H9 (cell line): ENCODE measurements at places on chromosomes 7 and 10. TPM values are rescaled to one million over a fixed set of nuclear protein-coding genes. Genes with fewer than 3 reads are reported as not detected.

DNA sequence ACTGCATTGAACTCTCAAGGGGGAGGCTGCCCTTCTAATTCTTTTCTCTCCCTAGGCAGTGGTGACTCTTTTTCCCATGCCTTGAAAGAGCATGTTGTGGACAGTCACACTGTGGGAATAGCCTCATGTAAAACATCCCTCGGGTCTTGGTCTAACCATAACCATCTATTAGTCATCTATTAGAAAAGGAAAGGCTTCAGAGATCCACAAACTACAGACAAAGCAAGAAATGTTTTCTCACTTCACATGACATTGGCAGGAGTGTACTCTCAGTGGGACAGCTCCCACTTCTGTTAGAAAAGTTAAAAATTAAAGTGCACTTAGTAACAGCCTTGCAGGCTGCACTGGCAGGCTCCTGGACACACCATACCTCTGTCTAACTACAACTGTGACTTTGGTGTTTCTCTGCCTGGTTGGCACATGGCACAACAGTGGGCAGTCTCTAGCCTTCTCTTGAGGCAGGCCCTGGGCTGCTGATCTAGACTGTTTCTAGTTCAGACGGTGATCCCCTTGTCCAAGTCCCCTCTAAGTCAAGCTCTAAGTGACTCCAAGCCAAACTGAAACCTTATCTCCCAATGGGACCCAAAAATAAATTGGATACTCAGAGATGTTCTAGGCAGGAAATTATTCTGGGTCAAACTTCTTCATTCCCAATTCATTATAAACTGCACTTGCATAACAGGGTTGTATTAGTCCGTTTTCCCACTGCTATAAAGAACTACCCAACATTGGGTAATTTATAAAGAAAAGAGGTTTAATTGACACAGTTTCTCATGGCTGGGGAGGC is 57.9 kb upstream of the ITGB1 start:
- H3K27ac ChIP-seq: no peak overlapping the region
- H3K4me3 ChIP-seq: no peak overlapping the region
- H3K27me3 ChIP-seq: no peaks in the 10 kb centered on the region
- no peaks in the 10 kb centered on the region; the same call in 1 of the 2 replicates for H3K4me1 ChIP-seq
- H3K36me3 ChIP-seq: peaks cover 1% of the 10 kb centered on the region; the same call in 1 of the 3 replicates
- no peak for DNase-seq

- no peak overlapping the region for H3K4me3 ChIP-seq
- H3K27me3 ChIP-seq: no peaks in the 10 kb centered on the region
- DNase-seq: no peak
- H3K27ac ChIP-seq: no peak overlapping the region
Observed at GRCh38 chr7:4066626-4067475, 615.2 kb upstream of the FOXK1 start.

GRCh38 chr7:12431886-12432556 is 28.4 kb upstream of the VWDE start:
- H3K4me3 ChIP-seq: no peak overlapping the region
- peaks cover 18% of the 10 kb centered on the region for H3K36me3 ChIP-seq
- H3K4me1 ChIP-seq: peaks cover 2% of the 10 kb centered on the region; the same call in 1 of the 2 replicates
- no peak overlapping the region for H3K27ac ChIP-seq
- DNase-seq: peak; percentile 71

DNA sequence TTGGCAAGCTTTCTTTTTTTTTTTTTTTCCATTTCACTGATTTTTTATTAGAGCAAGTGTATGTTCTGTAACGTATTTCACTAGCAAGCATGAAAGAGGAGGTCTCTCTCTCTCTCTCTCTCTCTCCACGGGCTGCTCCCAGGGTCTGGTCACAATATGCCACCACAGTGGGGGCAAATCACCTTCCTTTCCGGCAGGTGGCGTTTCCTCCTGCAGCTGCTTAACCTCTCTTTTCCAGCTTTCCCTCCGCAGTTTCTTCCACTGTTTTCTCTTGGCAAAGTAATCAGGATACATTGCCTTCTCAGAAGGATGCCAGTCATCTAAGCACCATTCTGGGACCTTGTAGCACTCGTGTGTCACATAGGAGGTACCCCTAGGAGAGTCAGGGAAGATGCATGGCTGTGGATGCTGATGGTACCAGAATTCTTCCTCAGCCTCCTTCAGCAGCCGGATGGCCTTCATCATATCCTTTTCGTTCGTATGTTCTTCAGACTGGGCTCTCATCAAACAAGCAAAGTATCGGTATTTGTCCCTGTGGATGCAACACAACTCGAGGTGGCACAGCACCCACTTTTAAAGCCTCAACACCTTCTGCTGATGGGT is 197.3 kb upstream of the PODXL start:
- H3K27ac ChIP-seq: no peak overlapping the region
- peaks cover 2% of the 10 kb centered on the region; the same call in 1 of the 2 replicates for H3K36me3 ChIP-seq
- peaks cover 2% of the 10 kb centered on the region; the same call in 1 of the 2 replicates for H3K4me1 ChIP-seq
- H3K4me3 ChIP-seq: no peak overlapping the region
- H3K27me3 ChIP-seq: no peaks in the 10 kb centered on the region

- DNase-seq: no peak
- H3K4me3 ChIP-seq: no peak overlapping the region
- peaks cover 8% of the 10 kb centered on the region; the same call in 1 of the 2 replicates for H3K4me1 ChIP-seq
Observed at GRCh38 chr10:104345941-104346340, 7.7 kb upstream of the ITPRIP start.

GRCh38 chr10:82056391-82056790 is 181.4 kb downstream of the NRG3 start:
- H3K36me3 ChIP-seq: no peaks in the 10 kb centered on the region
- DNase-seq: no peak
- H3K4me3 ChIP-seq: no peak overlapping the region
- no peak overlapping the region for H3K27ac ChIP-seq

DNA sequence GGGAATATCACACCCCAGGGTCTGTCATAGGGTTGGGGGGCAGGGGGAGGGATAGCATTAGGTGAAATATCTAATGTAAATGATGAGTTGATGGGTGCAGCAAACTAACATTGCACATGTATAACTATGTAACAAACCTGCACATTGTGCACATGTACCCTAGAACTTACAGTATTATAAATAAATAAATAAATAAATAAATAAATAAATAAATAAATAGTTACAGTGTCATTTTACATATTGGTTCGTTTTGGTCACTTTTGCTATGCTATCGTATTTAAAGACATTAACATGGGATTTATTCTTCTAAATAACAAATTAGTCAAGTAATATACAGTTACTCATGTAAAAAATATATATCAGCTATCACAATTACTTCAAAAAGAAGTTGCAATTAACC is 228.7 kb downstream of the HECW1 start:
- H3K36me3 ChIP-seq: no peaks in the 10 kb centered on the region
- no peak overlapping the region for H3K27ac ChIP-seq
- DNase-seq: no peak
- no peaks in the 10 kb centered on the region; the same call in 1 of the 2 replicates for H3K4me1 ChIP-seq
- no peaks in the 10 kb centered on the region for H3K27me3 ChIP-seq

- H3K27me3 ChIP-seq: no peaks in the 10 kb centered on the region
- H3K36me3 ChIP-seq: no peaks in the 10 kb centered on the region
Observed at GRCh38 chr7:137091396-137091795, 222.9 kb downstream of the CHRM2 start.

- no peaks in the 10 kb centered on the region for H3K36me3 ChIP-seq
- H3K27me3 ChIP-seq: no peaks in the 10 kb centered on the region
- H3K4me1 ChIP-seq: no peaks in the 10 kb centered on the region
- DNase-seq: no peak
- H3K4me3 ChIP-seq: no peak overlapping the region
Observed at GRCh38 chr7:124674451-124674850, 91.1 kb downstream of the GPR37 start.

- no peaks in the 10 kb centered on the region; the same call in 2 of the 3 replicates for H3K36me3 ChIP-seq
- no peak for DNase-seq
- no peak overlapping the region for H3K27ac ChIP-seq
- H3K27me3 ChIP-seq: no peaks in the 10 kb centered on the region
Observed at GRCh38 chr7:30968294-30968693, 4.5 kb downstream of the GHRHR start.

- no peak for DNase-seq
- H3K4me1 ChIP-seq: peaks cover 4% of the 10 kb centered on the region; the same call in 1 of the 2 replicates
- H3K4me3 ChIP-seq: no peak overlapping the region
- H3K27ac ChIP-seq: no peak overlapping the region
Observed at GRCh38 chr7:67912437-67912836, 915.8 kb downstream of the TYW1 start.

- DNase-seq: no peak
- H3K4me3 ChIP-seq: no peak overlapping the region
- no peaks in the 10 kb centered on the region for H3K36me3 ChIP-seq
- H3K4me1 ChIP-seq: no peaks in the 10 kb centered on the region
- no peaks in the 10 kb centered on the region for H3K27me3 ChIP-seq
Observed at GRCh38 chr10:114679552-114679951, 21.5 kb upstream of the ABLIM1 start.

GRCh38 chr7:19322002-19322401 is 176.8 kb upstream of the FERD3L start:
- no peak overlapping the region for H3K27ac ChIP-seq
- H3K36me3 ChIP-seq: no peaks in the 10 kb centered on the region

DNA sequence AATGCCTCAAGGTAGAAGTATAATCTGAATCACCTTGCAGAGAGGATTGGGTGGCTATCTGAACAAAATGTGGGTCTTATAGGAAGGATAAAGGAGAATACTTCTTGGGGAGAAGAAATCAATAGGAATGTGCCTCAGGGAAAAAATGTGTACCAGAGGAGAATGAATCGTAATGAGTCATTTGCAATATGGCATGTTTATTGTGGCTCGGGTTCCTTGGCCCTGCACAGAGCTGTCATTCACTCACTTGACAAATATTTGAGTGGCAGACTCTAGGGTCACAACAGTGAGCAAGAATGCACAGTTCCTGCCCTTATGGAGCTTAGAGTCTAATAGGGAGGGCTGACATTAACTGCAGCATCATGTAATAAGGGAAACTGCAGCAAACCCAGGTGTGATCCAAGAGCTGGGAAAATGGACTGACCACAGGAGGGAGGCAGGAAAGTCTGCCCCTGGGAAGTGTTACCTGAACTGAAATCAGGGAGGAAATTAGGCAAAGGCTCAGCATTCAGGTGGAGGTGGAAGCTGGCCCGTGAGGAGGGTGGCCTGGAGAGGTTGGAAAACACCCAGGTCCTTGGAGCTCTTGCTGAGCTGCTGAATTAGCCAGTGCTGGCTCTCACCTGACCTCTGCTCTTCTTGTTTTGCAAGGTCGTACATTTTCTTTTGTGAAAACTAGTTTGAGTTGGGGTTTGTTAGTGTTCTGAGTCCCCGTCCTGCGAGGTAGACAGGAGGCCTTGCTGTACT is 203.9 kb downstream of the FRMD4A start:
- DNase-seq: no peak
- H3K27ac ChIP-seq: no peak overlapping the region

DNA sequence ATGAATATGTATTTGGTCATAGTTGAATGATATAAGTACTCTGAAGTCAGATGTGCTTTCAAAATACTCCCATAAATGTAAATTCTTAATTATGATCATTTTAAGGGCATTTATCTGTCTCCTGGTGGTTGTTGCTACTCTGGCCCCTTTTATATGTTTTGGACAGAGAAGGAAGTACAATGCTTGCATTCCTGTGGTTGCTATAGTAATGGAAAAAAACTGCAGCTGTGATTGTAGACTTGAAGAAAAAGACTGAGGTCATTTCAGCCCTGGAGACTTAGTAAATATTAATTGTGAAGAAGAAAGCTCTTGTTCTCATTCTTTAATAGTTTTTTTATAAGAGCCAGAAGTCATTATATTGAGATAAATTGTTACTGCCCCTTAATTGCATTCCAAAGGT is 70.2 kb upstream of the FERD3L start:
- H3K36me3 ChIP-seq: no peaks in the 10 kb centered on the region
- H3K27ac ChIP-seq: no peak overlapping the region
- H3K4me1 ChIP-seq: no peaks in the 10 kb centered on the region
- no peak overlapping the region for H3K4me3 ChIP-seq

DNA sequence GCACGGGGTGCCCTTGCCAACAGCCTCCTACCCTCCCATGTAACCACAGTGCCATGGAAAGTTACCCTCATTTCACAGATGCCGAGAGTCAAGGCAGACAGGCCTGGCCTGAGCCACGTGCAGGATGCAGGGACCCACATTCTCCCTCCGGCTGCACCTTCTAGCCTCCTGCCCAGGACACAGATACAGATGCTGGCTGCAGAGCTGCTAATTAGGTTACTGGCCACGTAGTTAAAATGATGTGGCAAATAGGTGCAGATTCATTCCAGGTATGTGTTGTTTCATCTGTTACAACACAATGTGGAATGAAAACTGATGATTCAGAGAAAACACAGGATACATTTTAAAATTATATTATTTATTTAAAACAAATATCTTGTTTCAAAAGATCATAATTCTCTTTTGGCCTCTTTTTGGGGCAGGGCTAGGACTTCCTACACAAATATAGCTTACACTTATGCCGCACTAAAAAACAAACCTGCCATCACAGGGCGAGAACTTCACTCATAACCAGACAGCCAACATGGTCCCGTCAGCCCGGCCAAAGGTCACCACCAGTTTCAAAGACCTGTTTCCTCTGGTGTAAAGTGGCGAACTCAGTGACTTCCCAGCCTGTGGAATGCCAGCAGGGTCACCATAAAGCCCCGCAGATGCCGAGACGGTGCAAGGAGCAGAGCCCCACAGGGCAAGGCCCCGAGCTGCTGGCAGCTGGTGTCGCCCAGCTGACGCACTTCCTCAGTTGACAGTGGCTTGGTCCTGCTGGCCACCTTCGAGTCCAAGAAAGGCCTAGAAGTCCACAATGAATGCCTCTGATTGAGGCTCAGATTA is 83.5 kb downstream of the TNS3 start:
- H3K4me1 ChIP-seq: no peaks in the 10 kb centered on the region; the same call in 1 of the 2 replicates
- no peak overlapping the region for H3K27ac ChIP-seq
- H3K36me3 ChIP-seq: no peaks in the 10 kb centered on the region
- DNase-seq: no peak
- H3K27me3 ChIP-seq: no peaks in the 10 kb centered on the region

- H3K27ac ChIP-seq: no peak overlapping the region
- DNase-seq: no peak
- no peaks in the 10 kb centered on the region for H3K27me3 ChIP-seq
- H3K4me1 ChIP-seq: no peaks in the 10 kb centered on the region
- H3K36me3 ChIP-seq: no peaks in the 10 kb centered on the region
- no peak overlapping the region for H3K4me3 ChIP-seq
Observed at GRCh38 chr7:131879424-131879823, 323.0 kb upstream of the PODXL start.

- no peak for DNase-seq
- no peaks in the 10 kb centered on the region; the same call in 1 of the 2 replicates for H3K4me1 ChIP-seq
- peak overlapping the region; percentile 34 for H3K4me3 ChIP-seq
Observed at GRCh38 chr10:15473396-15473767, 102.3 kb upstream of the FAM171A1 start.

Gene GSTO2
- 12.0 and 14.5 TPM in 2 replicates for total RNA-seq

Gene PRPS1L1
- total RNA-seq: not detected in 2 replicates

Gene AVL9
- total RNA-seq: 35.0 and 38.7 TPM in 2 replicates

Gene CNPY1
- not detected in 2 replicates for total RNA-seq

Gene C1QL3
- 3.2 and 4.0 TPM in 2 replicates for total RNA-seq

Gene FRMPD2
- 0.44 and 0.48 TPM in 2 replicates for total RNA-seq

Gene LGI1
- 1.1 and 1.2 TPM in 2 replicates for total RNA-seq

Gene GPR15LG
- not detected in 2 replicates for total RNA-seq

Gene CALHM2
- not detected in 2 replicates for total RNA-seq

Gene ARHGEF5
- 32.3 and 33.9 TPM in 2 replicates for total RNA-seq

Gene SLC29A3
- total RNA-seq: 9.2 and 10.2 TPM in 2 replicates

Gene PON3
- total RNA-seq: not detected in 2 replicates

Gene MET
- total RNA-seq: 5.0 and 5.5 TPM in 2 replicates

Gene TFPI2
- 3.8 and 4.4 TPM in 2 replicates for total RNA-seq
